ENCODE measurements at places on chromosomes 5 and 9. TPM values are rescaled to one million over a fixed set of nuclear protein-coding genes. Genes with fewer than 3 reads are reported as not detected.

GRCh38 chr5:145991044-145991575 is 54.7 kb downstream of the SH3RF2 start:
- DNase-seq, result no peak

DNA sequence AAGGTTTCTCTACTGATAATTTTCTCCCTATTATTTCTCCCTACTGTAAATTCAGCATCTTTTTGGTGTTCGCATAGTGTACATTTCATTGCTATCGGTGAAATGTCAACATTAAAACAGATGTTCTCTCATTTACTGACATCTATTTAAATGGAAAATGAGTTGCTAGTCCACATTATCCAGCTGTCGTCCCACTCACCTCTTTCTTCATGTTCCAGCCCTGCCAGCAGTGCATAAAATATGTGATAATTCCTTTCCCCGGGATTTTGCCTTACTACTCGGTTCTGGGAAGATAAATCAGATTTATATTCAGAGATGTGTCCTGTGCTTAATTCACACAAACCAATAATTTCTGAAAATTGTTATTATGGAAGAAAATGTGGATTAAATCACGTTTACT is 155.8 kb downstream of the MYO10 start:
- no peak for DNase-seq

- DNase-seq, result no peak
These were observed 2.0 kb downstream of the CXXC5 start for GRCh38 chr5:139650031-139650688.

DNA sequence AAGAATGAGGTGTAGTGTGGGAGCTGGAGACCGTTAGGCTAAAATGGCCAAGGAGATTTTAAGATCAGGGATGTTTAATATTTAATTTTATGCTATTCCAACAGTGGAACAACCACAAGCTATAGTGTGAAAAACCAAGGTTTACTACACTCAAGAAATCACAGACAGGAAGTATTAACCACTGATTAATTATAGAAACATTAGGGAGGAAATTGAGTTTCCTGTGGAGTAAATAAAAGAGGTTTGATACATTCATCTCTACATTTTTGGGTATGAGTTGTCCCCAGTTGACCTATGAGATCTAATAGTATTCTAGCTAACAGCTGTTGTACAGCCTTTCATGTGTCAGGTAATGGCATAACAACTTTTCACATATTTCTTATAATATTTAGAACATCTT is 103.7 kb upstream of the MPDZ start:
- no peak for DNase-seq

DNA sequence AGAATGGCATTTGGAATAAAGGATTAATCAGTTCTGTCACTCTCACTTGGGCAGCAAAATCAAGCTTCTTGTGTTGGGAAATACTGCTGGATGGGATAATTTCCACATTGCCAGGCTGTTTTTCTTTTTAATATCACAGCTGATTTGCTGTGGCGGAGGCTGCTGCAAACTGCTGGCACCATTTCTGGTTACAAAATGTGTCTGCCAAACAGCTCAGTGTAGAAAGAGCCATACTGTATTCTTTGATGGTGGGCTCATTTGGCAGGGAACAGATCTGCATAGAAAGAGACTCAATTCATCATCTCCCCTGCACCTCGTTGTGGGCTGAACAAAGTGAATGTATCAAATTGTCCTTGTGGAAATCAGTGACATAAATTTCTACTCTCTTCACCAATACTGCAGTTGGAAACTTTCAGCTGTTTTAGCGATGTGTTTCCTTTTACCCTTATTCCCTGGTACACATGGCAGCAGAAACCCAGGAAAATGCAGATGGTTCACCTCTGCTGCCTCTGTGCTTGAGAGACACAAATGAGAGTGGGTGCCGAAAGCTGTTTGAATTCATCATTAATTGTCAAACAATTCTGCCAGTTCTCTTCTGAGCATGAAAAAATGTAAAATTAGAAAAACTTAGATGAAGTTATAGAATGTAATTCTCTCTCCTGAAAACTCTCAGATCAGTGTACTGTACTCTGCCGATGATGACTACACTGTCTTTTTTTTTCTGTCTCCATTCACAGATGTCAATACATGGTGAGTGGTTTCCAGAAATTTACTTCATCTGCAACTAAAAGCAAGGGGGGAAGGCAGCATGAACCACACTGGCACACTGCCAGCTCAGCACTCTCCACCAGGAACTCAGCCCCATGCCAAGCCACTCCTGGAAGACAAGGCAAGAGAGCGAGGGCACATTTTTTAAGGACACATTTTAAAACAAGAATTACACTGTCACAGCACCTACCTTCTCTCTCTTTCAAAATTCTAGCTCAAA is 75.0 kb downstream of the HMHB1 start:
- no peak for DNase-seq

Gene PCDHB10
- total RNA-seq, result 4.8 TPM

Gene DPYSL3
- total RNA-seq, result 34.4 TPM

Measured in breast epithelium (tissue), 4 donors.